AG09319 (cell line): ENCODE measurements at places on chromosomes 12 and 14.
A peak's percentile ranks its signal among the peaks of the same experiment; 100 is the strongest.

GRCh38 chr12:3325736-3326135 lies 165.3 kb upstream of the PRMT8 start:
- no peak for DNase-seq

- DNase-seq: no peak
Measured at GRCh38 chr14:94648801-94649200, 36.6 kb downstream of the SERPINA3 start.

DNA sequence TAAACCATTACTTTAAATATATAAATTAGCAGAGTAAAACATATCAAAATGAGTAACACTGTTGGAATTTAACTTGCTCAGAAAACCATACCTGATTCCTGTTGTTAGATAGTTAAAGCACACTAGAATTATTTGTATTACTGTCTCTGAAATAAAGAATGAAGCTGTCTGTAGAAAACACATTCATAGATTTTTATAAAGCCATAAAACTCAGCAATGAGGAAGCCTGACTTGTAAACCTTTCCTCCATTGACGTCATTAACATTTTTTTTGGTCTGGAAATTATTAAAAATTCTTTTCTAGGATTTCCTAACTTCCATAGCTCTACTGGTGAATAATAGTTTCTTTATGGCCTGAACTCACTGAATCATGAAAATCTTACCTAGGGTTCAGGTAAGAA lies 147.6 kb downstream of the BRMS1L start:
- DNase-seq: no peak

DNA sequence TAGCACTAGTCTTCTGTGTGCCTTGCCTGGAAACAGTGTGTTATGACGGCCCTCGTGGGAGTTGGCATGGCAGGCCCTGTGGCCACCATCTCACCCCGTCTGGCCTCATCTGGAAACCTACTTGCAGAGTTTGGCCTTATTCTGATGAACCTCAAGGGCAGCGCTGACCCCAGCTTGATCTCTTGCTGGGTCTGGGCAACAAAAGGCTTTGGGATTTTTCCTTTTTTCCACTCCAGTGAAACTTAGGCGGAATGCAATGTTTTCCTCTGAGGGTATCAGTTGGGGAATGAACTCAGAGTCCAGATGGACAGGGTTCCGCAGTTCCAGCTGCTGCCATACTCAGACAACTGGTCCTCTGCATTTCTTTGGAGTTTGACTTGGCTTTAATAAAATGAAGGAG lies 15.9 kb downstream of the CACNA1C start:
- no peak for DNase-seq

DNA sequence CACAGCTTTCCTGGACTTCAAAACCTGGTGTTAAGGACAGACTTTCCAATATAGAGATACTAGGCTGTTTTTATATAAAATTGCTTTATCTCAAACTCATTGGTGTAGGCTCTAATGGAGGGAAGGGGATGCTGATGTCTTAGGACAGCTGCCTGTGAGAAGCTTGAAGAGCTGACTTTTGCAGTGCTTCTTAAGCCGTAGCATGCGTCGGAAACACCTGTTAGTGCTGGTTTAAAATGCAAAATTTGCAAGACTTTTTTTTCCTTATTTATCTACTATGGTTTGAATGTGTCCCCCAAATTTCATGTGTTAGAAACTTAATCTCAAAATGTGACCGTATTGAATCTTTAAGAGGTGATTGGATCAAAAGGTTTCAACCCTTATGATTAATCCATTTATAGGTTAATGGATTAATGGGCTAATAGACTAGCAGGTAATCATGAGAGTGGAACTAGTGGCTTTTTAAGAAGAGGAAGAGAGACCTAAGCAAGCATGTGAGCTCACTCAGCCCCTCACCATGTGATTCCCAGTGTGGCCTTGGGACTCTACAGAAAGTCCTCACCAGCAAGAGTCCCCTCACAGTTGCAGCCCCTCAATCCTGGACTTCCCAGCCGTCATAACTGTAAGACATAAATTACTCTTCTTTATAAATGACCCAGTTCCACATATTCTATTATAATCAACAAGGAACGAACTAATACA lies 60.9 kb upstream of the FUT8 start:
- DNase-seq: no peak

DNA sequence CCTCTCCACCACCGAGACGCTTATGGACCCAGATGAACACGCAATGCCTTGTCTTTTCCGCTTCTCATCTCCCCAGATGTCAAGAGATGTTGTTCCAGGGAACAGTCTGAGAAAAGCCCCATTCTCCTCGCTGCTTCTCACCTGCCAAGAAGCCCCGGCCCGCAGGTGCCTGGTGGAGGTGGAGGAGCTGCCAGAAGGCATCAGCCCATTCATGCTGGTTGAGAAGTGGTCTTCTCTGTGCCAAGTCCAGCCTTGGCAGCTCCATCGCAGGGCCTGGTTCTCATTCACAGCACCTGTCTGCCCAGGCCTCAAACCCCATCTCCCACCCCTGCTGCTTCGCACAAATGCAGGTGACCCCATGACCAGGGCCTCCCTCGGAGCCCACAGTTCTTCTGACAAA lies 42.3 kb upstream of the TMEM263 start:
- DNase-seq: no peak

DNA sequence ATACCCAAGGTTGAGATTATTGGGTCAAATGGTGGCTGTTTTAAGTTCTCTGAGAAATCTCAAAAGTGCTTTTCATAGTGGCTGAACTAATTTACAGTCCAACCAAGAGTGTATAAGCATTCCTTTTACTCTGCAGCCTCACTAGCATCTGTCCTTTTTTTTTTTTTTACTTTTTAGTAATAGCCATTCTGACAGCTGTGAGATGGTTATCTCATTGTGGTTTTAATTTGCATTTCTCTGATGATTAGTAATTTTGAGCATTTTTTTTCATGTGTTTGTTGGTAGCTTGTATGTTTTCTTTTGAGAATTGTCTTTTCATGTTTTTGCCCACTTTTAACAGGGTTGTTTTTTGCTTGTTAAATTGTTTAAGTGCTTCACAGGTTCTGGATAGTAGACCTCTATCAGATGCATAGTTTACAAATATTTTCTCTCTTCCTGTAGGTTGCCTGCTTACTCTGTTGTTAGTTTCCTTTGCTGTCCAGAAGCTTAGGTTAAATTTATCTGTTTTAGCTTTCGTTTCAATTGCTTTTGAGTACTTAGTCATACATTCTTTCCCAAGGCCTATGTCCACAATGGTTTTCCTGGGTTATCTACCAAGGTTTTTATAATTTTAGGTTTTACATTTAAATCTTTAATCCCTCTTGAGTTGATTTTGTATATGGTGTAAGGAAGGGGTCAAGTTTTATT lies 881.3 kb upstream of the SEL1L start:
- no peak for DNase-seq

- peak; percentile 83 for DNase-seq
Measured at GRCh38 chr14:53501361-53502211, 348.5 kb upstream of the DDHD1 start.
